CD4-positive, alpha-beta T cell treated with Interleukin-15 for 4 hours (primary cell): ENCODE measurements at places on chromosomes 3 and 15.

DNA sequence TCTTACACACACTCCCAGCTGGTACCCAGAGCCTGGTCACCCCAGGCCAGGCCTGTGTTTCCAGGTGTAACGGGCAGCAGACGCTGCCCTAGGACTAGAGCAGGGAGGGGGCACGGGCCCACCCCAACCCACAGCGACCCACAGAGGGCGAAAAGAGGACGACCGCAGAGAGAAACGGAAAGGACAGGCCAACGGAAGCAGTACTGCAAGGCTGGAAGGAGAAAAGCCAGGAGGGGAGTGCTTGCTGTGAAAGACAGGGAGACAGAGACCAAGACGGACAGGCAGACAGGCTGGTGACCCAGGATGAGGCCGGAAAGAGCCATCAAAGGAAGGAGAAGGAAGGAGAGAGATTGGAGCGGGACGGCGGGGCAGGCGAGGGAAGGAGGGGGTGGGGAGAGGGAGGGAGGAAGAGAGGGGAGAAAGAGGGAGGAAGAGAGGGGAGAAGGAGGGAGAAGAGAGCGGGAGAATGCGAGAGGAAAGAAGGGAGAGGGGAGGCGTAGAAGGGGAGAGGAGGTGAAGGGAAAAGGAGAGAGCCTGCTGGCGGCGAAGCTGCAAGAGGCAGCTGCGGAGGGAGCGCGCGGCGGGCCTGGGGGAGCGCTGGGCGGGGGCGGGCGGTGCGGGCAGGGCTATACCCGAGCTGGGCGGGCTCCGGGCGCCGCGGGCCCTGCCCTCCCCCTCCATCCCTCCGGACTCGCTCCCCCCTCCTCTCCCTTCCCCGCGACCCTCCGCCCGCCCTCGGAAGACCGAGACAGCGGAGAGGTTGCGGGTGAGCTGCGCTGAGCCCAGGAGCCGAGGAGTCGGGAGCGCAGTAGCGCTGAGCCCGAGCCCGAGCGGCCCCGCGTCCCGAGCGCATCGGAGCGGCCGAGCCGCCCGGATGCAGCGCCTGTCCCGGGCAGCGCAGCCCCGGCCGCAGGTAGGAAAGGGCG, at the start of gene SLC6A1:
Gene SLC6A1, plus strand, starts transcription at position 732 of the 926 bp plus-strand sequence. CDS start 24,464 bp downstream, outside the sequence.
- no peak for DNase-seq

DNA sequence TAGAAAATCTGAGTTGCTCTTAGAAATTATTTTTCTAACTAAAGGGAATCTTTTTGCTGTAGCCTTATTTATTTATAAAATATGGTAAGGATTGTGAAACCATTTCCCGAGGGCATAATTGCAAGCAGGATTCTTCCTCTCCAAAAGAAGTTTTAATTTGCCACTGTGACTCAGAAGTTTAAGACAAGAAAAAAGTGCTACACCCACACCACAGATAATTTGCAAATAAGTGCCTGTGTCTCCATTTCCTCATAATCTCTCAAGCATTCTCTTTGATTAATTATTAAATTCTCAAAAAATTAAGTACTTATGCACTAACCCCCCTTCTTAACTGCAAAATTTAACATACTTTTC, 43.6 kb downstream of the RASA2 start:
- DNase-seq = no peak

DNA sequence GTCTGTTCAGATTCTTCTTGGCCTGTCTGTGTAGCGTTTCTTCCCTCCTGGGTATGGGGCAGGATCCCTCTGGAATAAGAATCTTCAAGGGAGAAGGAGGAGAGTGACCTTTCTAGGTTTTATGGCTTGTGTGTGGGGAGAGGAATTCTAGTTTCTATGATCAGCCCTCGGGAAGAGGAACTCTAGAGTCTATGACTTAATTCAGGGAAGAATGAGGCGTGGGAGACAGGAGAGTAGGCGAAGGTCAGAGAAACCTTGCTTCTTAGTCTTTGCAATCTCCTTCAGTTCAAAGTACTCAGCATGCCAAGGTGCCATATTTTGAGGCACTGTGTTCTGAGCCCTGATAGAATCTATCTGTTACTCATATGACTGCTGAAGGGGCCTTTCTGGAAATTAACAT, 99.2 kb upstream of the C3orf80 start:
- DNase-seq = no peak

DNA sequence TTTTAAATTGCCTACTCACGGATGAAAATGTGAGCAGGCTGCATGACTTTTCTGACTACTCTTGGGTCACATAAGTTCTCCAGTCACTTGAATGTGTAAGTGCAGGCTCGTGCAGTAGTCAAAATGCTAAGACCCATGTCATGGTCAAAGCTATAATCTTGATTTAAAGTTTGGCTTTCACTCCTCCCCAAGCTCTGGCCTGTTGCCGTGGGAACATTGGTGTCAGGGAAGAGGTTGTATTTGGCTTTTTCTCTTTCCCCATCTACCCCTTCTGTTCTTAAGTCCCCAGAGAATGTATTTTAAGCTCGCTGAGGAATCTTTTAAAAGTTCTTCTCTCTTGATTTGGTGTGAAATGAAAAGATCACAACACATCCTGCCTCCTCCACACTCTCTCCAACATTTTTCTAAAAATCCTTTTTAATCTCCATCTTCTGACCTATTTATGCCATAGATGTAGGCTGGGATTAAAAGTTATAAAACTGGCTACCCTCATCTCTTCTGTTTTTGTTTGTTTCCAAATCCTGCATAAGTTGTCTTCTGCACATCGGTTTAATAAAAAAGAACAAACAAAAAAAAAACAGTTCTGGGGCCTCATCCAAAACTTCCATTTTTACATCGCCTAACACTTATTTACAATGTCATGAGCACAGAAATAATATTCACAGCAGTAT, 61.4 kb upstream of the ADAMTSL3 start:
- DNase-seq = no peak

GRCh38 chr3:141164852-141165251, 66.8 kb upstream of the PXYLP1 start:
- no peak for DNase-seq

DNA sequence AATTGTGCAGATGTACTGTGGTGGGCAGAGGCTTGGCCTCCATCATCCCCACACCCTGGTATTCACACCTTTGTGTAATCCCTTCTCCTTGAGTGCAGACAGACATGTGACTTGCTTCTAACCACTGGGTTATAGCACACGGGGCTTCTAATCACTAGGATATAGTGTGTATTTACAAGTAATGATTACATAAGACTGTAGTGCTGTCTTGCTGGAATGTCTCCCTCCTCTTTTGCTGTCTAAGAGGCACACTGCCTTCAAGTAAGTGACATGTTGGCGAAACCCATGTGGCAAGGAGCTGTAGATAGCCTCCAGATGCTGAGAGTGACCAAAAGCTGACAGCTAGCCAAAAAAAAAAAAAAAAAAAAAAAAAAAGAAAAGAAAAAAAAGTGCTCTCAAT, 542.7 kb upstream of the MDFIC2 start:
- DNase-seq = no peak

DNA sequence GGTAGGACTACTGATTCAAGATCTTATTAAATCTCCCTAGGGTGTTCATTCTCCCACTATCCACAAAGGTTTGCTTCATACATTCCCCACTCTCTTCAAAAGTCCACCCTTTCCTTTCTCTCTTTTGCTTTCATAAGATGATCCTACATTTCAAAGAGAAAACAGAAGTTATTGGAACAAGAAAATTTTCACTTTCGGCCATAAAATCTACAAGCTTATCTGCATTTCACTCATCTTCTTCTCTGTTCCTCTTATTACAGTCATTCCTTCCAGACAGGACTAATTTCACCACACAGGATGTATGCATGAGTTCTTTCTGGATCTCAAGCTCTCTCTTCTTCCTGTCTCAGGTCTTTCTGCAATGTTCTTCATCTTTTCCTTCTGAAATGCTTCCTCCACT, 238.7 kb downstream of the ISL2 start:
- DNase-seq = no peak

DNA sequence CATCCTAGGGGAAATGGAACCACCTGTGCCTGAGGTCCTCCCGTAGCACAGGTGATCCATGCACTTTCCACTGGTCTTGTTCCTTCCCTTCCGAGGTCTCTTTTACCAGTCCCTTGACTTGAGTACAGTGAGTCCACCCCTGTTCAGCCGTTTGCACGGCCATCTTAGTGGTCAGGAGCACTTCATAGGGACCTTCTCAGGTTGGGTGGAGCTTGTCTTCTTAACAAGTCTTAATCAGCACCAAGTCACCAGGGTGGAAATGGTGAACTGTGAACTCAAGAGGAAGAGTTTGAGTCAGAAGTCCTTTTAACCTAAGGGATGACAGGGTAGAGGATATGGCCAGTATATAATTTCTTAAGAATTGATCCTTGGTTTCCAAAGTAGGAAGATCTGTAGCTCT, 21.4 kb downstream of the ARL8B start:
- no peak for DNase-seq

DNA sequence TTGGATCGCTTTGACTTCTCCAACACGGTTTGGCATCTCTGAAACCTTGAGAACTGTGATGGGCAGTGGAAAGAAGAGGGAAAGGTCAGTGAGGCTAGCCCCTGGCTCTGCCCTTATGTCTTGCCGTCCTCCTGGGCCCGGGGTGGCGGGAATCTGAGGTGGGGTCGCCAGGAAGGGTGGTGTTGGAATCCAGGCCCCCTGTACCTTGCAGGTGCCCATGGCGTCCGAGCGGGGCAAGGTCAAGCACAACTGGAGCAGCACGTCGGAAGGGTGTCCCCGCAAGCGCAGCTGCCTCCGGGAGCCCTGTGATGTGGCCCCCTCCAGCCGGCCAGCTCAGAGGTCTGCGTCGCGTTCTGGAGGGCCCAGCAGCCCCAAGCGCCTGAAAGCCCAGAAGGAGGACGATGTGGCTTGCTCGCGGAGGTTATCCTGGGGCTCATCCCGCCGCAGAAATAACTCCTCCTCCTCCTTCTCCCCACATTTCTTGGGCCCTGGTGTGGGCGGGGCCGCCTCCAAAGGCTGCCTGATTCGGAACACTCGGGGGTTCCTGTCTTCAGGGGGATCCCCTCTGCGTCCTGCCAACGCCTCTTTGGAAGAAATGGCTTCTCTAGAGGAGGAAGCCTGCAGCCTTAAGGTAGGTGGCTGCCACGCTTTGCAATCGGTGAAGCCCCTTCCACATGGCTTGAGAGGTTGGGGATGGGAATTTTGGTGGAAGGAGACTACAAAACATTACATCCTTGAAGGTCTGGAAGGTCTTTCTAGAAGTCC, 907 bp downstream of the TATDN2 start:
- DNase-seq = peak; percentile 48

- no peak for DNase-seq
These were observed 21.6 kb upstream of the SPTBN5 start for GRCh38 chr15:41915255-41915994.

DNA sequence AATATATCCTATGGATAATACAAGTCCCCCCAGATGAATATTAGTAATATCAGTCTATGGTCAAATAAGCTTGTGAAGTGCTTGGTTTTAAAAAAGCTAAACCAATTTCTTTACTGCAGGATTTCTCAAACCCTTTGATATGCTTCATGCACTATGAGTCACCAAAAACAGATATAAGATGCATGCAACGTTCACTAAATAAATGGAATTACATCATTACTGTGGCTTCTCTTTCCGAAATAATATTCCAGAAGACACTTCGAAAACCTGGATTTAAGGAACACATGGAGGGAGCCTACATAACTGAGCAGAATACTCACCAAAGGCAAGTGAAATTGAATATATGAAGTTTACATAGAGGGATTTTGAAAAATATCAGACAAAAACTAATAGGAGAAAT, 126.3 kb upstream of the ABI3BP start:
- DNase-seq = no peak
